Lower leg skin (tissue), 4 donors: ENCODE measurements at places on chromosomes 1 and 21. TPM values are rescaled to one million over a fixed set of nuclear protein-coding genes. Genes with fewer than 3 reads are reported as not detected.

DNA sequence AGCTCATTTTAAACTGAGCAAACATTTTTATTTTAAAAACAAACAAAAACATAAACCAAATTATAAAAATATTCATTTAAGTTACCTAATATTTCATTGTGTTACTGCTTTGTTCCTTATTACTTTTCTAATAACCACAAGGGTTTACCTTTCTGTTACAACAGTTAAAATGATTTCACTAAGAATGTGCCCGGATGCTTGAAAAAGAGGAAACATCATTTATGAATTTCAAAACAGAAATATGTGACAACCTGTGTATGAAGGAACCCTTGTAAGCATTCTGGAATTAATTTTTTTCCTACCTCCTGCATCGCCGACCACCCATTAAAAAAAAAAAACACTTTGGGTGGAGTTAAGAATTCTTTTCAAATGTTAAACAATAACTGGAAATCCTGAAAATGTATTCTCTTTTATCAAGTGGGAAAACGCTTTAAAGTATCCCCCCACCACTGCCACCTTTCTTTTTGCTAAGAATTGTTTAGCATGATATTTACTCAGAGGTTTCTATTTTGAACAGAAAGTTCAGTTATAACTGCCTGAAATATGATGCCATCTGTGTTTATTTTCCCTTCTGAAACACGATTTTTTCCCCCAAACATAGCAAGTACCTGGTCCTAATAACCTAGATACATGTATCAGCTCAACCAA, 9.1 kb downstream of the CYYR1 start:
- DNase-seq = no peak

DNA sequence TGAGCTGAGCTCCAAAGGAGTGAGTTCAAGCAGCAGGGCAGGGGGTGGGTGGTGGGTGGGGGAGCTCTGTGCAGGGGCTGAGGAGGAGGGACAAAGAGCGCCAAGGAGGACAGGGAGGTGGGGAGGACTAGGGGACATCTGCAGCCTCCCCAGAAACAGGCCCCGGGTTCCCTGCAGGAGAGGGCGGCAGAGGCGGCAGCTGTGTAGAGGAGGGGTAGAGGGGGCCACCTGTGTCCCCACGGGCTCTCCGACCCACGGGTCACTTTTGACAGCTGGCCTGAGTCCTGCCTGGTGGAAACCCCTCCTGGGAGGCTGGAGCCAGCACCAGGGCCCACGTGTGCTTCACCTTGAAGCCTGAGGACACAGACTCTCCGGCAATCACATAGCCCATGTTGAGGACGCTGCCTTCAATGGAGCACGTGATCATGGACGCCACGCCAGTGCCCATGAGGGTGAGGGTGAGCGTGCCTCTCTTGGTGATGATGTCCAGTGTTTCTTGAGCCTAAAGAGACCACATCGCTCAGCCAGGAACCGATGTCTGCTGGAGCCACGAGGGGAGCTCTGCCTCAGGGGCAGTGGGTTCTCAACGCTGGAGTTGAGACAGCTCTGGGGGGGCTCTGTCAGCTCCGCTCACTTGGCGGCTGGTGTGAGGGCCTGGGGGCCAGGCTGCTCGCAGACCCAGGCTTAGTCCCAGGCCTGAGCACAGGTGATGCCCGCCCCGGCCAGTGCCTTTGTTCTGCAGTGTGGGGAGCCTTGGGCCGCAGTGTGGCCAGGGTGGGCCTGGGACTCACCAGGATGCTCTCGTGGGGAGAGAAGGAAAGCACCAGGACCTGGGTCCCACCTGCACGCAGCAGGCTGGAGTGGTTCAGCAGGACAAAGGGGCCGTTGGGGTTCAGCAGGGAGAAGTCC, 6.6 kb upstream of the TMEM52 start:
- DNase-seq = no peak

DNA sequence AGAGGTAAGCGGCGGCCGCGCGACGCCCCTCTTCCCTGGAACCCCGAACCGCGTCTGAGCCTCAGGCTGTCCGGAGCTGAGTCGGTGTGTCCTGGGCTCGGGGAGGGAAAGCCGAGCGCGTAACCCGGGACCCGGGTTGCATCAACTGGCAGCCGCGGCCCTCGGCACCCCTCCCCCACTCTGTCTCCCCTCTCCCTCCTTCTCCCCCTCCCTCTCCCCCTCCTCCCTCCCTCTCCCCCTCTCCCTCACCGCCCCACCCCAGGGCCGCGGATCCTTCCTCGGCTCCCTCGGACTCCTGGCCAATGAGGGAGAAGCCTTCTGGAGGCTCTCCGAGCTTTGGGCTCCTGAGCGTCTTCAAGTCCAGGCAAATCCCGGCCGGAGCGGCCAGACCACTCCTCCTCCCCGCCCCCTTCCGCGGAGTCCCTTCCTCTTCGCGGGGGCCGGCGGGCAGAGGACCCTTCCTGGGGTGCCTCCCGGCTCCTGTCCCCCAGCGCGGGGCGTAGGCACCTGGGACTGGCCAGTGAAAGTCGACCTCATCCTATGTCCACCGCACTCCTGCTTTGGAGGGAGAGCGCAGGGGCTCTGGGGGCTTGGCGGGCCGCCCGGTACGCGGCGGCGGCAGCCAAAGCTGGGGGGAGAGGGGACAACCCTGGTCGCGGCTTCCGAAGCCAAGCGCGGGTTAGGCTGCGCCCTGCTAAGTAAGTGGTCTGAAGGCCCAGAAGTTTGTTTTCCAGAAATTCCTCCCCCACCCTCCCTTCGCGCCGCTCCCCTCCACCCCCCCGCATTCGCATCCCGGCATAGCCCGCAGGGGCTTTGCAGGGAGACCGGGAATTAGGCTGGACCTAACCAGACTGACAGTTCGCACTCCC, 850 bp downstream of the SESN2 start:
- peak; percentile 56 for DNase-seq

- peak; percentile 57 for DNase-seq
These were observed 55.2 kb downstream of the GPR161 start for GRCh38 chr1:168081373-168082007.

GRCh38 chr1:183898001-183898396, 93.1 kb downstream of the RGL1 start:
- no peak for DNase-seq

DNA sequence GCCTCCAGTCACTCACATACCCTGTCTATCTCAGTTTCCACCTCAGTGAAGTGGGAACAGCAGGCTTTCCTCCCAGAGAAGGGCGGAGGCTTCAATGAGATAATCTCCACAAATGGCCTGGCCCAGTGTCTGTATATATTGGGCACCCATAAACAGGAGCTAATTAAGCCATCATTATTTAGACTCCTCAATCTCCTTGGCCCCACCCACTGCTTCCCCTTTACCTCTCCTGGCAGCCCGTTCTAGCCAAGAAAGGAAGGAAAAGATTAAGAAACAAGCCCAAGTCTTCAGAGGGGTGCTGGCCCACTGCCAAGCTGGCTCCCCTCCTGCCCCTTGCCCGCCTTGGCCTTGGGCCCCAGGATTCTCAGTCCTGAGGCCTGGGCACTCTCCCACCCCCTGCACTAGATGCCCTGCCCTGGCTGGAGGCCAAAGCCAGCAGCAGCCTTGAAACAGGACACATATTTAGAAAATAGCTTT, 15.9 kb upstream of the EPB41 start:
- DNase-seq = no peak

DNA sequence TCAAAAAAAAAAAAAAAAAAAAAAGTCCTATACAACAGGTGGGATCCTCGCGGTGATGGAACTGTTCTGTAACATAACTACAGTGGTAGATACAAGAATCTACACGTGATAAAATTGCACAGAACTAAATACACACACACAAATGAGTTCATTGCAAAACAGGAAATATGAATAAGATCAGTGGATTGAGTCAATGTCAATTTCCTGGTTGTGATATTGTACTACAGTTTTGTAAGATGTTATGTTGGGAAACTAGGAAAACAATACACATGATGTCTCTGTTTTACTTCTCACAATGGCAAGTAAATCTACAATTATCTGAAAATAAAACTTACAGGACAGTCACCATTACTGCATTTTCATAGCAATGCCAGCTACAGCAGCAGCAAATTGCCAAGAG, 59.8 kb downstream of the ITGB3BP start:
- no peak for DNase-seq

GRCh38 chr21:45288441-45288841, 746 bp upstream of the POFUT2 start:
- DNase-seq = peak; percentile 87

GRCh38 chr1:76147917-76148316, 73.4 kb downstream of the ST6GALNAC3 start:
- no peak for DNase-seq

GRCh38 chr21:27132266-27132665, 165.4 kb upstream of the ADAMTS5 start:
- DNase-seq = no peak

- no peak for DNase-seq
These were observed 37.6 kb downstream of the NDUFS5 start for GRCh38 chr1:39063775-39064174.

DNA sequence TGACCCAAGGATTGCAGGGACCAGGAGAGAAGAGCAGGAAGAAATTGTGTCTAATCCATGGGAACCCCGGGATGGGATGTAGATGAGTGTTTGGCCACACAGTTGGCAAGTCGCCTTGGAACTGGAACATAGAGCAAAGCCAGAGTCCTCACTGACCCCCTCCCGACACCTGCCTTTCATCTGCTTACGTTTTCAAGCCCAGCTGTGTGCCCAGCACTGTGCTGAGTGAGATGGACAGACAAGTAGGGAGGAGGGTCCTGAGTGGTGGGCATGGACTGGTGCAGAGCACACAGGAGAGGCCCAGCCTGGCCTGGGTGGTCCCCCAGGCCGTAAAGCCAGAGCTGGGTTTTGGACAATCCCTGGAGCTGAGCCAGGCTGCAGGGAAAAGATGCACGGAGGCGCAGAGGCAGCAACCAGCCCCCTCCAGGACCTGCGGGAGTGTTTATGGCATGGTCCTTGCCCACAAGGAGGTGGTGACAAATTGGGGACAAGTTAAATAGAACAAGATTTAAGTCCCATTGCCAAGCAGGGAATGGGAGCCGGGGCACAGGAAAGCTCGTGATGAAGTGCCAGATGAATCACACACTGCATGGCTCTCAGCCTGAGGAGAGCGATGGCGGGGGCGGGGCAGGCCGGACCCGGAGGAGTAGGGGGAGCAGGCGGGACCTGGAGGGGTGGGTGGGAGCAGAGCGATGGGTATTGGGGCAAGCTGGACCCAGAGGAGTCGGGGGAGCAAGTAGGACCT, 157.8 kb upstream of the VAMP3 start:
- no peak for DNase-seq

- DNase-seq = no peak
These were observed 43.5 kb downstream of the CHIA start for GRCh38 chr1:111334169-111334568.

GRCh38 chr1:232454227-232454886, 175.6 kb downstream of the SIPA1L2 start:
- no peak for DNase-seq

DNA sequence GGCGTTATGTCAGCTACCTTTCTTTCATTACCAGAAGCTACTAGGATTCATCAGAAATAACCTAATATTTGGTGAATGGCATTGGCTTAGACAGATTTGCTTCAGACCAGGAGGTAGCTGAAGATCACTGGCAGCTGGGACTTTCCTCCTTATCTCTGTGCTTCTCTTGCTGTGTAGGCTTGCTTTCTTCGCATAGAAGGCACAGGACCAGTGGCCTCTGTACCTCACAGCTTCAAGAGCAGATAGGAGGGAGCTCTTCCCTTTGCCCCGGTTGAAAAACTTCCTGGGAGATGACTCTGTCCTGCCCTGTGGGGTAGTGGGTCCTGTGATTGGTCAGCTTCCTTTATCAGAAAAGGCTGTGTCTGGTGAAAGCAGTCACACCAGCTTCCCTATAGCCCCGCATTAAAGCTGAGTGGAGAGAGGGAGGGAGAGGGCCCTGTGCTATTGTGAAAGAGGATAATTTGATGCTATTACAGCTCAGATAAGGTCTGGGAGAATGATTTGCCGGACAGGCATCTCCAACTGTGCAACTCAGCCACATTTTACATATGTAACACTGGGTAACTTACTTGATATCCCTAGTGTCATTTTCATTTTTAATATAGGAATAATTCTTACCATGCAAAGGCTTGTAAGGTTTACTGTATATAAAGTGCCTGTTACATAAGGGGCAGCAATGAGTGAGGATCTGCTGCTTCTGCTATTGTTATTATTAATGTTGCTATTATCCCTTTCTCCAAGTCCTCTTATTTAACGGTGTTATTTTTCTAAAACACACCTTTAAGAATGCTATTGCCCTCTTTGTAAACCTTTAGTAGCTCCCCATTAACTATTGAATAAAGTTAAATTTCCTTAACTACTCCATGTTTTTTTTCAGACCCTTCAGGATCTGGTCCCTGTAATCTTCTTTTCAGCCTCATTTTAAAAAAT, 31.6 kb downstream of the OSBPL9 start:
- DNase-seq = no peak

GRCh38 chr1:16174261-16174868, 18.5 kb upstream of the EPHA2 start:
- no peak for DNase-seq

- no peak for DNase-seq
These were observed 13.6 kb downstream of the LRRC42 start for GRCh38 chr1:53959664-53960250.

GRCh38 chr1:4017636-4018365, 117.7 kb upstream of the C1orf174 start:
- no peak for DNase-seq

DNA sequence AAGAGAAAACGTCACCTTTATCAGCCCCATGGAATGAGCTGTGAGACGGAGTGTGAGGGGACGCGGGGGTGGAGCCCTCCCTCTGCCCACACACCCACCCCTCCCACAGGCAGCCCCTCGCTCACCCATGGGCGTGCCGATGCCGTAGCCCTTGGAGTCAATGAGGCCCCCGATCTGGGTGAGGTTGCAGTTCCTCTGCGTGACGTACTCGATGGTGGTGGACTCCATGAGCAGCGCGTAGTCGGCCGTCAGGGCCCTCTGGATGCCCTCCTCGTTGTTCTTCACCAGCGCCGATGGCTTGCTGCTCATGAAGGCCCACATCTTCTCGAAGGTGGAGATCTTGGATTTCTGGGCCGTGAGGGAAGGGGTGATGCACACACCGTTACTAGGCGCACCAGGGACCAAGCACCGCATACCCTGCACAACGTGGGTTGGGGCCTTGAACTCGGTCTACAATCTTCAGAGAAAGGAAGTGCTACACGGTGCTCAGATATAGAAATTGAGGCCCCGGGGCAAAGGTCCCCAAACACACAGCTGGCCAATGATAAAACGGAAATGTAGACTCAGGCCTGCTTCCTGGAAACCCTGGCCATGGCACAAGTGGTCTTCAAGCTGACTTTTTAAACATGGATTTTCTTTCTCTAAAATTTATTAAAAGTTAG, 228.2 kb downstream of the GRIK3 start:
- no peak for DNase-seq

Gene INAVA
- total RNA-seq = 166 TPM

Gene GPR52
- total RNA-seq = 0.25 TPM

Gene SPRR1A
- total RNA-seq = not detected

Gene TIE1
- total RNA-seq = 12.4 TPM

Gene TMPRSS15
- total RNA-seq = not detected

Gene TIMM17A
- 19.5 TPM for total RNA-seq

Gene TSPEAR
- not detected for total RNA-seq

Gene AVPR1B
- not detected for total RNA-seq

Gene PPIAL4G
- not detected for total RNA-seq

Gene FTCD
- total RNA-seq = 0.29 TPM

Gene SWT1
- total RNA-seq = 6.3 TPM

Gene SERPINC1
- not detected for total RNA-seq

Gene CENPL
- total RNA-seq = 2.7 TPM

Gene AQP10
- total RNA-seq = not detected
